ENCODE measurements at places on chromosomes 7 and 10.

GRCh38 chr7:158121441-158122045 lies 466.1 kb downstream of the PTPRN2 start:
- no peak for DNase-seq

- no peak for DNase-seq
These were observed 68.9 kb upstream of the ADO start for GRCh38 chr10:62735464-62736167.

DNA sequence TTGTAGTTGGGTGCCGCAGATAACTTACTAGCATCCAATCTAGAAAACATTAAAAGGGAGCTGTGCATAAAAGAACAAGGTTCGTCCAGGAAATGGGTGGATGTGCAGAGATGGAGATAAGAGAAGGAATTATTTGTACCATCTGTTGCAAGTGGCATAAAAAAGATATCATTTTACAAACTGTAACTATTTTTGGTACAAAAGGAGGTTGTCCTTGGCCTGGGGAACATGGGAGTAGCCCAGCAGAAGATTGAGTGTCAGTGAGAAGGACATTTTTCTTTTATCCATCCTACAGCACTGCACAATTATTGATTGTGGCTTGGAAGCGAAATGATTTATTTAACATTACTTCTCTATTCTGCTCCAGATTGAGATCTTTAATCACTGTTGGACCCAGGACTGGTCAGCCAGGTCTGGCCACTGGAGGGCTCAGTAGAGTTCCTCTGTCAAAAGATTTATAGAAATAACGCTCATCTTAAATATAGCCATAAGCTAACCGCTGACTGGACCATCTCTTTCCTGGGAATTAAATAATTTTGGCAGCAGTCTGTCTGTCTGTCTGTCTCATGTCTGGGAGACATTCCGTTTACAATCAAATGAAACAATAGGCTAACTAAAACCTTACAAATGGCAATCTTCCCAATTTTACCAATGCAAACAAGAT lies 254.1 kb downstream of the KIAA1217 start:
- no peak for DNase-seq

GRCh38 chr7:105047932-105048331 lies 33.9 kb downstream of the KMT2E start:
- DNase-seq, result no peak

DNA sequence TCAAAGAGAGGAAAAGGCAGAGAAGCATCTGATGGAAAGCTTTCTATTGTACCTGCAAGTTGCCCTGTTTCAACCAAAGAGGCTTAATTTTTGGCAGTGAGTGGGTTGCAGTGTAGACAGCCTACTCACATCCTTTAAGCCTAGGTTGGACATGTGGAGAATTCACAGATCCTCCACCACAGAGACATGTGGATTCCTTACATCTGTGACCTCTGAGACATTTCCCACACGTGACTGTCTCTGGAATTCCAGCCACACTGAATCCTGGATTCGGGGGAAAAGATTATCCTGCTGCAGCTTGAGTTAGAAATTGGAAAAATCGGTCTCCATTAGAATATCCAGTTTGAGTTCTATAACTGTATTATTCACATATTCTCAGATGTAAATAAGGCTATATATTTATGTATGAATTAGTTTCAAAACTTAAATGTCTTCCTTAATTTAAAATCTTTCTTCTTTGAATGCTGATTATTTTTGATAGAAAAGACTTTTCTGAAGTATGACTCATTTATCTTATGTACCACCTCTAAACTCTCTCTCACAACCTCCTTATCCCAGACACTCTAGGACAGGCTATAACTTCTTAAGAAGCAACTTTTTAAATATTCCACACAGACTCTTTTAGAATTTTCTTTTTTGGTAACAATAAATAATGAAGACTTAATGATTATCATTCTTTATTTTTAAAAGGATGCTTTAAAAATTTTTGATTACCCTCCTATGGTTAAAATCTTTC lies 123.3 kb downstream of the TWIST1 start:
- no peak for DNase-seq

- no peak for DNase-seq
These were observed 238.9 kb upstream of the ETV1 start for GRCh38 chr7:14228341-14228740.

GRCh38 chr7:45160417-45160881 lies 2.9 kb downstream of the RAMP3 start:
- peak; percentile 17 for DNase-seq

DNA sequence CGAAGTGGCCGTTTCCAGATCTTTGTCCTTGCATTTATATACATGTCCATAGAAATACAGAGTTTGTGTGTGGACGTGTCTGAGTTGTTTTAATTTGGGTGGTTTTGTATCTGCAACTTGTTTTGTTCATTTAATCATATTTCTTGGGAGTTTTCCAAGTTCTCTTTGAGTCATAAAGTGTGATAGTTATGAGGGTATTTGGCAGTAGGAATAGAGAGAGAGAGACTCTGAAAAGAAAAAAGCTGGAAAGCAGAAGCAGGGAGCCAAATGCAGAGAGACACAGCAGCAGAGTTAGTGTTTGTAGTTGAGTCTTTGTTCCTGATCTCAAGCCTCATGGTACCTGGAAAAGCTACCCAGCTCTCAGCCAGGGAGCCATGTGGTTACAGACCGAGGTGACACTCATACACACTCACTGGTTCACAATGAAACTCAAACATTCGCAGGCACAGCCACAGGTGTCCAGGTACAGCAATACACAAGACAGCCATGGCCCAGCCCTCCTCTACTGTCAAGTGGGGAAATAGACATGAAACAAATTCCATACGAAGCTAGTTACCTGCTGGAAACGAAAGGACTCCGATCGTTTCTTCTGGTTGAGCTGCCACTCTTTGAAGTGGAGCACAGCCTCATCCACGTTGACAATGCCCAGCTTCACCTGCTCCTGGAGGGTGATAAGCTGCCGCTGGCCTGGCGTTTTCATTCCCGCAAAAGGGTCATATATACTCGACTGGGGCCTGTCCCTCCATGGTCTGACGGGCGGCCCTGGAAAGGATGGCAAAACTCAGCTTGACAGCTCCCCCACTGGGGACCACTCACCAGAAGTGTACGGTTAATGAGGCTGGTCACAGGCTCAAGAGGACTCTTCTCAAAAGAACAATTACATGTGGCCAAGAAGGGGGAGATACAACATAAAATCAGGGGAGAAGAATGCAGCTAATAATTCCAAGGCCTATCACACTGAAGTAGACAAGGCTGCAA lies 33.3 kb upstream of the TM9SF3 start:
- no peak for DNase-seq

DNA sequence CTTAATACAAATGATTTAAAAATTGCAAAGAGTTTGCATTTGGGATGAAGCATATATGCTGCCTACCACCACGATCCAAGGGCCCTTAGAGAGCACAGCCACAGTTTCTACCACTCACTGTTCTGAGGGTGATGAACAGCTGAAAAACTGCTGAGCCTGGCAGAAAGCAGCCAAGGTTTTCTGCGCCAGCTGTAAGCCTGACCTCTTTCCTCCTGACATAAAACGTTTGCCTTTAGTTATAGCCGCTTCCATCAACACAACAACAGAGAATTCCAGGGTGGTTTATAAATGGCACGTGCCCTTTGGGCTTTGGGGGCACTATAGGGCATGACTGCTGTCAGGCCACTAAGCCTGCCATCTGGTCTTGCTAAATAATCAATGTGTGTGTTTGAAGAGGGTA lies 222.8 kb downstream of the RELN start:
- no peak for DNase-seq

DNA sequence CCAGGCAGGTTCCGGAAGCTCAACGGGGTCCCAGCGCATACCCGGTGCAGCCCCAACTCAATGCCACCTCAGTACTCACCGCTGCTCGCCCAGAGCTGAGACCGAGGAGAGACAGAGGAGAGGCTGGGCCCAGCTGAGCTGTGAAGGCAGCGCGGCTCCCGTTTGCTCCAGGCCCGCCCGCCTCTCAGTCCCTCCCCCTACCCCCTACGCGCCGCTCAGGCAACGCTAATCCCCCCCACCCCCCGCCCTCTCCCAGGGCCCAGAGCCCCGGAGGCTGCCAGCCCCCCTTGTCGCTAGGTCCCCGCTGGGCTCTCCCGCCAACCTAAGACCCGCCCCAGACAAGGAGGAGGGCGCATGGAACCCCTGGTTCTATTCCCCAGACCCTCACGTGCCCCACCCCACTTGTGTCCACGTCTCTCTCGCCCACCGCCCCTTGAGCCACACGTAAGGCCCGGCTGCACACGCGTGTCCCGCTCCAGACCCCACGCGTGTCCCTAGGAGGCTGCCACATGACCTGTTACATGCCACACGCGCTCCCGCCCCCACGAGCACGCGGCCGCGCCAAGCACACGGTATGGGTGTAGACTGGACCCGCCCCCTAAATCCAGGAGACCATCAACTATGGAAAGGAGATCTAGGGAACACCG lies at the start of gene PSD:
Gene PSD, minus strand, starts transcription at position 164 of the 647 bp plus-strand sequence. CDS start 1,747 bp downstream, outside the sequence.
- DNase-seq, result no peak

DNA sequence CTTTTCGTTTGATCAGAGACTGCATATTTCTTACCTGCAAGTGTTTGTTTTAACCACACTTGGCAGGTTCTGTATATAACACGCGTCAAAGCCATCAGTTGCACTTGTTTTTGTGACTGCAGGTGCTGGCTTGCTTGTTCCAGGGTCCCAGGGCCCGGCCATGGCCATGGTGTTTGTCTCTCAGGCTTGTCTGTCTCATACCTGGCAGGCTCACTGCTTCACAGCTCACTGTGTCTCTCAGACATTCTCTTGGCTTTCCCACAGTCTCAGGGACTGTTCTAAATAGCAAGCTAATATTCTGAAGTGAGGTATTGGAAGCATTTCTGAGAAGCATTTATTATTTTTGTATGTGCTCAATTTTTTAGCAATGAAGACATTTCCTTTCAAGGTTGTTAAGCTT lies 46.9 kb downstream of the GPR141 start:
- DNase-seq, result no peak

- DNase-seq, result no peak
These were observed 40.0 kb downstream of the CLIP2 start for GRCh38 chr7:74329225-74329624.

GRCh38 chr7:84506151-84506550 lies 311.6 kb upstream of the SEMA3A start:
- no peak for DNase-seq

DNA sequence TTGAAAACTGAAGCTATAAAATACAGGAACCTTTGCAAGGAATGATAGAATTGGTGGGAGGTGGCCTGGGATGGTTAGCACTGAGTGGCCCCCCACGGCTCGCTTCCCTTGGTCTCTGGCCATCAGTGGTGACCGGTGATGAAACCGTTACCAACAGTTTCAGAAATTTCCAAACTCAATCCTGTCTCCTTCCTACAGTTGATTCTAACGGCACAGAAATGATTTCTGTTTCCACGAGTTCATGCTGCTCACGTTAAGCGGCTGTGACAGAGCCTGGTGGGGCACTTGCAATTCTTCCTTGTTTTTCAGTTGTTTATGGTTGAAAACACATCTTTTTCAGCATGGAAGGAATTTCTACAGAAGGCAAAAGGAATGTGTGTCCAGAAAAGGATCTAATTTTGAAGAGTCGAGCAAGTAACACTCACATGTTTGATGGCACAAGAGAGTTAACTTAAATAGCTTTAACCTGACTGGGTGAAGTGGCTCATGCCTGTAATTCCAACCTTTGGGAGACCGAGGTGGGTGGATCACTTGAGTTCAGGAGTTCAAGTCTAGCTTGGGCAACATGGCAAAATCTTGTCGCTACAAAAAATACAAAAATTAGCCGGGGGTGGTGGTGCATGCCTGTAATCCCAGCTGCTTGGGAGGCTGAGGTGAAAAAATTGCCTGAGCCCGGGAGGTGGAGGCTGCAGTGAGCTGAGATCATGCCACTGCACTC lies 100.1 kb downstream of the DNAJB6 start:
- no peak for DNase-seq

DNA sequence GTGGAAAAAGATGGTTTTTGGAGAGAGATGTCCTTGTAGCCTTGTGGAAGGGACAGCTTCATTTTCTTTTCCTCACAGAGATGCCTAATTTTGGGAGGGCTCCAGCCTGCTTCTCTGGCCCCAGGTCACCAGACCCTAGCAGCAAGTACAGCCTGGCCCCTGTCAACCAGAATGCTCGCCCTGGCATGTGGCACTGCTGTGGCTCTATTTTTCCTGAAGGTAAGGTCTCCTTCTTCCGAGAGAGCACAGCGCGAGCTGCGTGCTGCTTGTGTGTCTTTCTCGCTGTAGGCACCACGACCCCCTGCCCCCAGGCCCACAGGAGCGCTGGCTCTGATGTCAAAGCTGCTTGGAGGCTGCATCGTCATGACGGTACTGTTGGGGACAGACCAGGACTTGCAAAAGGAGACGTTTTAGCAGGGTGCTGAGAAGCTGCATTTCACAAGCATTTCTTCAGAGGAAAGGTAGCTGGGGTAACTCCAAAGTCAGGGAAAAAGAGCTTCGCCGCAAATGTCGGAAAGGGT lies 58.7 kb downstream of the CLEC2L start:
- DNase-seq, result no peak

DNA sequence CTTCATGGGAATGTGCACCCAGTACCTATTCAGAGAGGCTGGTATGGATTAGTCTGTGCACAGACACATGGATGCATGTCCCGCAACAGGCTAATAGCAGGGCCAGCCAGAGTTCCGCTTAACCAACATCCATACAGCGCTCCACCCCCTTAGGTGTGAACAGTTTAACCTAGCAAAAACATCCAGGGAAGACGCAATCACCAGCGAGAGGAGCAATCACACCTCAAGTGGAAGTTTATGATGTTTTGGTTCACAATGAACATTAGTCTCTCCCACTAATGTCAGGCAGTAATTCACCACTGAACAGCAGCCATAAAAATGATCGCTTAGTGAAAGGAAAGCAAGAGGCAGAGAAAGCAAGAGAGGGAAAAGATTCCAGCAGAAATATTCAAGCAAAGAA lies 91.1 kb downstream of the PLXNA4 start:
- no peak for DNase-seq

GRCh38 chr10:131061216-131061615 lies 250.3 kb downstream of the TCERG1L start:
- DNase-seq, result no peak

DNA sequence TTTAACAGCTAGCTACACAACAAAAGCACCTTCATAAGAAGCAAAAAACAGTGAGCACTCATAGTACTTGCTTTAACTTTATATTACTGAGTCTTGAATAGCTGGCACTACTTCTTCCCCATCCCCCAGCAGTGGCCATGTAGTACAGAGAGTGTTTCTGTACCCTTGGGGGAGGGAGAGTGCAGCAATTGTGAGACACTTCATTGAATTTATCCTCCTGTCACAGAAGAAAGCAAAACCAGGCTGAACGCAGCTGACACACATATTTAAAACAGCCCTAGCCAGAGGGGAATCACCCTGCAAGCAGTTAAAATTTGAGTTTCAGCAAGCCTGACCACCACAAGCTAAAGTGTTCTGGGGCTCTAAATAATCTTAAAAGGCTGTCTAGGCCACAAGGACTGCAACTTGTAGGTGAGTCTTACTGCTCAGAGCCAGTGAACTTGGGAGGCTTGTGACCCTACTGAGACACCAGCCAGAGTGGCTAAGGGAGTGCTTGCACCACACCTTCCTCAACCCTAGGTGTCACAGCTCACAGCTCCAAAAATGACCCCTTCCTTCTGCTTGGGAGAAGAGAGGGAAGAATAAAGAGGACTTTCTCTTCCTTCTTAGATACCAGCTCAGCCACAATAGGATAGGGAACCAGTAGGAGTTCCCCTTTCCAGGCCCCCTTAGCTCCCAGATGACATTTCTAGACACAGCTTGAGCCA lies 97.7 kb upstream of the MEOX2 start:
- no peak for DNase-seq

- DNase-seq, result no peak
These were observed 122.9 kb upstream of the RET start for GRCh38 chr10:42953684-42954674.

- DNase-seq, result no peak
These were observed 47.6 kb upstream of the NANOS1 start for GRCh38 chr10:118981946-118982345.
